A673 (cell line): ENCODE measurements at places on chromosomes 2 and 18.

DNA sequence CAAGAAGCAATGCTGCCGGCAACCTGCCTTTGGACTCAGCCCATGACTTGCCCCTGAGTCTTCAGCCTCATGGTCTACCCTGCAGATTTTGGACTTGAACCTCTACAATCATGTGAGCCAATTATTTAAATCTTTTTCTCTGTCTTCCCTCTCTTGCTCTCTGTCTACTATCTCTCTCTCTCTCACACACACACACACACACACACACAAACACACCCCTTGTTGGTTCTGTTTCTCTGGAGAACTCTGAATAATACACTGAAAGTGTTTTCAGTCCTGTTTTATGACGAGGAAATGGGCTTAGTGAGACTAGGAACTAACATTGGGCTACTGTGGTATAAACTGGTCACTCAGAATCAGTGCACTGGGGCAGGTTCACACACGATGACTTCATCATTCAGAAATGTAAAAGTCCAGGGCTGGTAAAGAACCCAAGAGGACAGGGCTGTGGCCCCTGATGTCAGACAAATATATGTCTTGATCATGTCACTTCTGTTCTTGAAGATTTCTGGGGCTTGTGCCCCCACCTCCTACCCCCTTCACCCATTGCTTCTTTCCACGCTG, 266.1 kb upstream of the SIX2 start:
- no peak for DNase-seq

DNA sequence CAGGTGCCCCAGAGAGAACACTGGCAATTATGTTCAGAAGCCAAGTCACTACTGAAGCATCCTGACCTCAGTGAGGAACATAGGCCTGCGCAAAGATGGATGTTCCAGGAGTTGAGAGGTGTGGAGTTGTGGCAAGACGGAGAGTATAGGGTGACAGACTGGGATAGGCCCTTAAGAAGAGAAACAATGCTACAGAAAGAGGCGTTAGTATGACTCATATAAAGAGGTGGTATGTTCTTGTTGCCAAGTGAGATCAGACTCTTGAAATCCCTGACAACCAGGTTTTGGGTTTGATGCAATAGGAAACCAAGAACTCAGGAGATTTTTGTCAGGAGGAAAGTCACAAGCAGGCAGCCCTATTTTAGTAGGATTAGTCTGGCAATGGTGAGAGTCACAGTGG, 185.6 kb downstream of the RIT2 start:
- no peak for DNase-seq

- DNase-seq, result no peak
Observed at GRCh38 chr2:179275253-179276012, 10.8 kb upstream of the SESTD1 start.

DNA sequence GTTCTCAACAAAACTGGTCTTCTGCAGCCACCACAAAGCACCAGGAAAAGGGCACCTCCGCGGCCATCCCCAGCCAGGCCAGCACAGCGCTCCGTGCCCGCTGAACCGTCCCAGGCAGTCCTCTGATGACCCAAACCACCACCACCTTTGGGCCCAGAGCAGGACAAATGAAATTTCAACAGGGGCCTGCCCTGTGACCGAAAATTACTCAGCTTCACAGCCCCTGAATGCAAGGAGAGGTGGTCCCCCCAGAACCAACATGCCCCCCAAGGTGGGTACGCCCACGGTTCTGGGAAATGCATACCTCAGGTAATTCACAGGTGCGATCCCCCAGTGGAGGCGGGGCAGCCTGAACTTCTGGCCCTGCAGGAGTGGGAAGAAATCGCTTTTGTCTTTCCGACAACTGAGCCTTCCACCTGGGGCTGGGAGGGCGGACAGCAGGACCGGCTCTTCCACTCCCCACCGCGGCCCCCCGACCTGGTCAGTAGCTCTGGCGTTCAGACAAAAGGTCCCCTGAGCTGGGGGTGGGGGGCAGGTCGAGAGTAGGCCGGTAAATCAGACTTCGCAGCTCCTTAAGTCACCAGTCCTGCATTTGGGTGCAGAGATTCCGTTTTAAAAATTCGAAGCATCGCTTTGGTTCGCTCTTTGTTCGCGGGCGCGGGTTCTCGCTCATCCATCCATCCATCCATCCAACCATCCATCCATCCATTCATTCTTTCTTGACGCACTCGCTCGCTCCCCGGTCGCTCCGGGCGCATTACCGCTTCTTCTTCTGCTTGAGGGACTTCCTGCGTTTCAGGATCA, 1.4 kb downstream of the ARL4C start:
- no peak for DNase-seq

DNA sequence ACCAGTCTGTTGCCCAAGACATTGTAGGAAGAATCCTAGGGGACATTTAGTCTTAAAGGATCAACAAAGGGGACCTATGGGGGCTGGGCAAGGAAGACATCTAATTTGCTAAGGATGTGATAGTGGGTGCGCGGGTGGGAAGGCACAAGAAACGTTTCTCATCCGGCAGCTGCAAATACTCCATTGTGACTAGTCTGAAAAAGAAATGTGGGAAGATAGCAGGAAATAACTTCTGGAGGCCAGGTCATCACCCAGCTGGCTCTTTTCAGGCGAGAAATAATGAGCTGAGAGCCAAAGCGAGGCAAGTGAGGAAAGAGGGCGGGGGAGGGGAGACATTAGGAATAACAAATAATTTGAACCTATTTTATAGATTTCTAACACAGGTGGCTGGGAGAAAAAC, 70.3 kb upstream of the NCK2 start:
- no peak for DNase-seq

GRCh38 chr2:97806738-97807618, 93.6 kb downstream of the ZAP70 start:
- peak; percentile 81 for DNase-seq

DNA sequence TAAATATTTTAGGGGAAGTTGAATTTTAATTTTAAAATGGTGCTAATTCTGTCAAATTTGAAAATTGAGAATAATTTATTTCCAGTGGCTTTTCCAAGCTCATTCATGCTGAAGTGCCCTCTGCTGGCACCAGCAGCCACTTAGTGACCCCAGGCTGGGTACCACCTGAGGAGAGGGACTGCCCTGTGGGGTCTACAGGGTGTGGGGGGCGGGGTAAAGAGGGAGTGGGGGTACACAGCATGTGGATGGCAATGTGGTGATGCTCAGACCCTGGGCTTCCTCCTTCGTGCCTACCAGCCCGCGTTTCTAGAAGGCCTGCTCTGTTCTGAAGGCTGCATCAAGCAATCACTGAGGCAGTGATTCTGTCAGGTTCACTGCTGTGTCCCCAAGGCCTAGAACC, 45.1 kb upstream of the SCLY start:
- no peak for DNase-seq

GRCh38 chr2:149561309-149561926, 26.2 kb downstream of the MMADHC start:
- peak; percentile 57 for DNase-seq

DNA sequence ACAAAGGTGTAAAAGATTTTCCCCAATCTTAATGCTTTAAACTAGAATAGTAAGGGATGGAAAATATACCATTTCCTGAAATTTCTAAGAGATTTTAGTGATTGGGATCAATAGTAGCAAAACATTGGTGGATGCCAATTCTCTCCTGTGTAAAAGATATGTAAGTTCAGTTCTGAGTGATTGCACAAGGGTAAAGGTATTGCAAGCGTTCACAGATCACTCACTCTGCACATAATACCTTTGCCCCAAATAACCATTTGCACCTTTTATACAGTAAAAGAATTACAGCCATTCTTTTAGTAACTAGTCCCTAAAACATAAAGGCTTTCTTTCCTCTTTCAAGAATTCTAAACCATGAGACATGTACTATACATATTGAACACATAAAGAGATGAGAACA, 13.0 kb upstream of the ZCCHC2 start:
- DNase-seq, result no peak

- no peak for DNase-seq
Observed at GRCh38 chr2:208669394-208669793, 262.8 kb downstream of the PTH2R start.

DNA sequence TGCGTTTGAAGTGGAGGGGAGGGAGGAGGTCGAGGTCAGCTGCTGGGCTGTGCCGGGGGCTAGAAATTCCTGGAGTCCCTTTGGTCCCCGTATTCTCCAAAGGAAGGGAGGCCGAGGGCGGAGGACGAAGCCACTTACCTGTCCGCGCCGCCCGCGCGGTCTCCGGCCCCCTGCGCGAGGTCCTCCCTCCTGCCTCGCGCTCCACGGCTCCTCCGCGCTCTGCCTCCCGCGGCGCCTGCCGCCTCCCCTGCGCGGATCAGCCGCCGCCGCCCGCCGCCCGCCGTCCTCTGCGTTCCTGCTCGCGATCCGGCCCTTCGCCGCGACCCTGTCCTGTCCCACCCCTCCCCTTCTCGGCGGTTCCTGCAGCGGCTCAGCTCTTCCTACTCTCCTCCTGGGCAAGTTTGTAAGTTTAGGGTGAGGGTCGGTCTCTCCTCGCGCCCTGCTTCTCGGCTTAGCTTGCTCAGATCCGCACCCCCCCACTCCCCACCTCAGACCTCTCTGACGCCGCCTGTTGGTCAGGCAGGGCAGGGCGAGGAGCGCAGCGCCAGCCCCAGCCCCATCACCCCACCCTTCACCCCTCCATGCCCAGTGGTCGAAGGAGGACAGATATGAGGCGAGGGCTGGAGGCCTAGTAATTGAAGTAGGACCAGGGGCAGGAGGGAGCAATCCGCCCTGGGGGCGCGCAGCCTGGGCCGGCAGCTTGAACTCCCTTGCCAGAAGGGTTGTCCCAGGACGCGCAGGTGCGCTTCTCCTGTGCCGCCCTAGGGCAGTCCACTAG, 9.7 kb upstream of the SKOR2 start:
- no peak for DNase-seq

DNA sequence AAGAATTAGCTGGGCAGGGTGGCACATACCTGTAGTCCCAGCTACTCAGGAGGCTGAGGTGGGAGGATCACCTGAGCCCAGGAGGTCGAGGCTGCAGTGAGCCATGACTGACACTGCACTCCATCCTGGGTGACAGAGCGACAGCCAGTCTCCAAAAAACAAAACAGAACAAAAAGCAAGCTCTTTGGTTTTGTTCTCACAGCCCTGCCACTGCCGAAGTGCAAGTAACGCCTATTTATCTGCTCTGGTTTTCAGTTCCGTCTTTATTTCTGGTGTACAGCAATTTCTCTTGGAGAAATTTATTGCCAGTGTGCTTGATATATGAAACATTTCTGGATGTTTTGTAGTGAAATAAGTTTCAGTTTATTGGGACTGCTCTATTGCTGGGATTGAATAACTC, 61.9 kb downstream of the RAB10 start:
- DNase-seq, result no peak

GRCh38 chr2:128436479-128437203, 118.0 kb upstream of the HS6ST1 start:
- no peak for DNase-seq

GRCh38 chr18:48934723-48935432, 15.9 kb downstream of the SMAD7 start:
- peak; percentile 69 for DNase-seq

DNA sequence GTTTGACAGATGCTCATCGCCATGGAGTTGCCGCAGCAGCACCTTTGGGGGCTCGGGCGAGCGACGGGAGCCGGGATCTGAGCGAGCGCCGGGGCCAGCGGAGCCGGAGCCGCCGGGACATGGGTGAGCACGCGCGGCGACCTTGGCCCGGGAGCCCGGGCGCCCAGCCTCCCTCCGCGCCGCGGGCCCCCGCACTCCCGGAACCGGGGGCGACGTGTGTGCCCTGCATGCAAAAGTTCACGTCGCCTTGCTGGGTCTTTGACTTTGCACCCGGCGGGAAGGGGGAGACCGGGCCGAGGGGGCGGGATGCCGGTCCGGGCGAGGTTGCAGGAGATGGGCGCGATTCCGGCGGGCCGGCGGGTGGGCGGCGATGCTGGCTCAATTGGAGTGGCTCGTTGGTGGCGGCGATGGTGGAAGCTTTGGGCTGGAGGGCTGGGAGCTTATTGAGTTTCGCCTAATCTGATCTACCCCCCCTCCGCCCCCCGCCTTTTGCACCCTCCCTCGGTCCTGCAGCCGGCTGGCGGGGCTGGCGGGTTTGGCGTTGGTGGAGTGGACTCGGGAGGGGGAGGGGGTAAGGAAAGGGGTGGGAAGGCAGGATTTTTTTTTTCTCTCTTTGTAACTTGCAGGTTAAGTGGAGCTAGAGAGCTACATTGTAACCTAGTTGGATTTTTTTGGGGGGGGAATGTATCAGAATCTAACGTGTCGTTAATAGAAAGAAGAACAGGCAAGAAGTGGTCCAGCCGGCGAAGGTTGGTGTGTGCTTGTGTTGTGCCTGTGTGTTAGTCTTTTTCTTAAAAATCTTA, at the start of gene SETBP1:
SETBP1 (plus strand) TSS at position 616 of the 803 bp plus-strand sequence. CDS start 20,459 bp downstream, outside the sequence.
- DNase-seq, result peak; percentile 60
